ENCODE measurements at places on chromosomes 16 and 17.

DNA sequence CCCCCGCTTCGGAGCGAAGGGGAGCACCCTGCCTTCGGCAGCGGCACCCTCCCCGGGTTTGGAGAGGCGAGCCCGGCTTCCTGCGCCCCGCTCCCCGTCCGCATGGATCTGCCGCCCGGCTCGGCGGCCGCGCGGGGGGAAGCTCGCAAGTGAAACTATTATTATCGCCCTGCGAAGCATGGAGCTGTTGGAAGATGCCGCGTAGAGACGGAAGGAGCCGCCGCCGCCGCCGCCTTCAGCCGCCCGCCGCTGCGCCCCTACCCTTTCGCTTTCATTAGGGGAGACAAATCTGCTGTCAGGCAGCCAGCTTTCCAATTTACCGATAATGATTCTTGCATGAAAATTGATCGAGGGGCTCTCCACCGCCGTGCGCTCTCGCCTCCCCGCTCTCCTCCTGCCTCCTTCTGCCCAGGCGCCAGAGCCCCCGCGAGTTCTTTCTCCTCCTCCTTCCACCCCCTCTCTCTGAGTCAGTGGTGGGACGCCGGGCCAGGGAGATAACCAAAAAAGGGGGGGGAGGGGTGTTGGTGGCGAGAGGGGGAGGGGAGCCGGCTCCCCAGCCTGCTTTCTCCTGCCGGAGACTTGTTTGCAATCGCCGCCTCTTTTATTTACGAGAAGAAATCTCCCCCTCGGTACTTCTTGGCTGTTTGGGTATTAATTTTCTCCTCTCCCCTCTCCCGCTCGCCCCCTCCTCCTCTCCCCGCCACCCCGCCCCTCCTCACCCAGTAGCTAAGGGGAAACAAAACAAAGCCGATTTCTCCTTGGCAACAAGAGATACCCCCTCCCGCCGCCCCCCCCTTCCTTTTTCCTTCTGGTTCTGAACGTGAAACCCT lies 58.0 kb upstream of the GSE1 start:
- DNase-seq, result no peak

GRCh38 chr17:36575028-36575427 lies 16.7 kb upstream of the DHRS11 start:
- no peak for DNase-seq

- DNase-seq, result no peak
These were observed 54.1 kb downstream of the FTO start for GRCh38 chr16:53757971-53758609.

GRCh38 chr17:80372922-80373570 lies 41.9 kb upstream of the ENDOV start:
- no peak for DNase-seq

DNA sequence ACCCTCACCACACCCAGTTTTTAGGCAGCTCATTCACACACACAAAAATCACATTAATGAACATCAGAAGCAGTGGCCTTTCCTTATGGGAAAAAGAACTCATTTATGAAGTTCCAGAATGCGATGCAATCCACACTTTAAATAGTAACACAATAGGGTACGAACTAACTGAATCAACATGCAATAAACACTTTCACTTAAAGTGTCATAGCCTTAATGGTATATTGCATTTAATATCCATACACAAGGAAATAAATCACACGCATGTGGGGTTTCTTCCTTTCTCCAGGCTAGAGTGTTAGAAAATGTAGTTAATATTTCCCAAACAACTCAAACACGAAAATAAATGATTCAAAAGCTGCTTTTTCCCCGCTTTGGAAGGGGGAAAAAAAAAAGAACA lies 19.7 kb downstream of the ADCY9 start:
- no peak for DNase-seq

GRCh38 chr17:50352072-50352692 lies 6.3 kb downstream of the XYLT2 start:
- DNase-seq, result no peak

- DNase-seq, result peak; percentile 78
These were observed 765 bp downstream of the COL1A1 start for GRCh38 chr17:50200457-50201275.

- no peak for DNase-seq
These were observed 1.2 kb upstream of the CBX4 start for GRCh38 chr17:79840269-79840988.

- peak; percentile 3 for DNase-seq
These were observed 8.6 kb downstream of the KDM6B start for GRCh38 chr17:7842380-7843256.

GRCh38 chr16:55668340-55669281 lies 12.8 kb downstream of the SLC6A2 start:
- DNase-seq, result no peak

DNA sequence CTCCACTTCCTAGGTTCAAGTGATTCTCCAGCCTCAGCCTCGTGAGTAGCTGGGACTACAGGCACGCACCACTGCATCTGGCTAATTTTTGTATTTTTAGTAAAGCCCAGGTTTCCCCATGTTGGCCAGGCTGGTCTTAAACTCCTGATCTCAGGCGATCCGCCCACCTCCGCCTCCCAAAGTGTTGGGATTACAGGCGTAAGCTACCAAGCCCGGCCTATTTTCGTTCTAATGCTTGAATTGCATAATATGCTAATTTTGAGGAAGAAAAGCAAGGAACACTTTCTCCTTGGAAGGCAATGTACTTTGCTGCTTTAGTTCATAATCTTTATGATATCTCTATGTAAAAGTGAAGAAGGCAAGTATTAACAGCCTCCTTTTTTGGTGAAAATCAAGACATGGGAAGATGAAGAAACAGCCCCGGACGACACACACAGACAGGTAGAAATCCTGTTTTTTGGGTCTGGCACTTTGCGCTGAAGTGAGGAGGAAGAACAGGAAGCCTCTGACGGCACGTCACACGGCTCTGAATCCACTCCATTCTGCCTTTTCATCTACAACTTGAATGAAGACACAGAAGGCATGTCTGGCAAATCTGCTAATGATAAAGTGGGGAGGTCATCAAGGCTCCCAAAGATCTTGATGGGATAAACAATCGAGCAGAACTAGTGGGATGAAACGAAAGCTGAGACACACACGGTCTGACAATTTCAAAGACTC lies 24.9 kb downstream of the VPS53 start:
- no peak for DNase-seq

GRCh38 chr17:2946144-2946543 lies 117.3 kb downstream of the OR1D5 start:
- DNase-seq, result no peak

GRCh38 chr17:13199425-13199824 lies 181.6 kb upstream of the ELAC2 start:
- no peak for DNase-seq

GRCh38 chr17:4944163-4944553 lies 4.1 kb downstream of the RNF167 start:
- no peak for DNase-seq

GRCh38 chr17:33459078-33459940 lies 166.2 kb upstream of the ASIC2 start:
- DNase-seq, result no peak

DNA sequence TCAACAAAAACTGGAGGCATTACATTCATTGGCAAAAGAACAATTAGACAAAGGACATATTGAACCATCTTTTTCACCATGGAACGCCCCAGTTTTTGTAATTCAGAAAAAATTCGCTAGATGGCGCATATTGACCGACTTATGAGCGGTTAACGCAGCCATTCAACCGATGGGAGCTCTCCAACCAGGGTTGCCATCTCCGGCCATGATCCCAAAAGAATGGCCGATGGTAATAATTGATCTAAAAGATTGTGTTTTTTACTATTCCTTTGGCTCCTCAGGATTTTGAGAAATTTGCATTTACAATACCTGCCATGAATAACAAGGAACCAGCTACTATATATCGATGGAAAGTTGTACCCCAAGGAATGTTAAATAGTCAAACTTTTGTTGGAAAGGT lies 21.4 kb downstream of the ALOX15B start:
- DNase-seq, result peak; percentile 77

DNA sequence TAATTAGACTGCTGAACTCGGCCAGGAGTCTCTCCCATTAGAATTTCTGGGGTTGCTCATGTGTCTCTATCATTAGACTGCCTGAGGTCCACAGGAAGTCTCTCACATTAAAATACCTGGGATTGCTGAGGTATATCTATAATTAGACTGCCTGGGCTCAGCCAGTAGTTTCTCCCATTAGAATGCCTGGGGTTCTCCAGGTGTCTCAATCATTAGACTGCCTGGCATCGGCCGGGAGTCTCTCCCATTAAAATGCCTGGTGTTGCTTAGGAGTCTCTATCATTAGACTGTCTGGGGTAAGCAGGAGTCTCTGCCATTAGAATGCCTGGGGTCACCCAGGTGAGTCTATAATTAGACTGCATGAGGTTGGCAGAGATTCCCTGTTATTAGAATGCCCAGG lies 2233.4 kb downstream of the TP53TG3F start:
- no peak for DNase-seq

DNA sequence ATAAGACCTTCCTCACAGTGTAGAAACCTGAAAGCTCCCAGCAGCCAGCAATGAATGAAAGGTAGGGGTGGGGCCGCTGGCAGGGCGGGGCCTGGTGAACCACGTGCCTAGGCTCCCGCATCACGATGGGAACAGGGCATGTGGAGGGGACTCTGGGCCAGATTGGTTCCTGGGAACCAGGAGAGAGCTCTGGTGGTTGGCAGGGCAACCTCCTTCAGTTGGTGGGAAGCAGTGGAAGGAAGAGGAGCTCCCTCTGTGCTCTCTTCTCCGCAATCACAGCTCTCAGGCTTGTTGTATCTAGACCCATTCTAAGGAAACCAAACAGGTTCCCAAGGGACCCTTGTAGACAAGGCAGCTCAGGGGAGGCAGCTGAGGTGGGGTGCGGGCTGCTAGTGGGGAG lies 10.5 kb downstream of the GGA2 start:
- DNase-seq, result no peak
